Ascending aorta (tissue), 2 donors: ENCODE measurements at places on chromosomes 5 and 9. TPM values are rescaled to one million over a fixed set of nuclear protein-coding genes. Genes with fewer than 3 reads are reported as not detected.

The RIMOC1 gene
- total RNA-seq = 11.1 TPM

The THBS4 gene
- not detected for total RNA-seq

The RAB14 gene
- total RNA-seq = 18.2 TPM

DNA sequence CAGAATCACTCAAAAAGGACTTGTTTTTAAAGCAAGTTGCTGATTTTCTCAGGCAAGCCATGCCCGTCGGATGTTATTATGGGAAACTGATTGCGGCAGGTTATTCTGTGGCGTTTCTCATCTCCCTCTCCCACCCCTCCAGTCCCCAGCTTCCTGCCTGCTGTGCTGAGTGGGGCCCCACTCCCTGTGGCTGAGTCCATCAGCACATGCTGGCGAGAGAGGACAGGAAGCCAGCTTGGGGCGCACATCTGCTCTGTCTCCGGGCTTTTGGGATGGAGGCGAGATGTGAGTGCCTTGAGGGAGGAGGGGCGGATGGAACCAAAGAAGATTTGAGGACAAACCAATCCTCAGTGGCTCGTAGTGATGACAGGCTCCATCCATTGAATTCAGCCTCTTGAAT, 108.0 kb downstream of the DAPK1 start:
- peak; percentile 50 for DNase-seq

DNA sequence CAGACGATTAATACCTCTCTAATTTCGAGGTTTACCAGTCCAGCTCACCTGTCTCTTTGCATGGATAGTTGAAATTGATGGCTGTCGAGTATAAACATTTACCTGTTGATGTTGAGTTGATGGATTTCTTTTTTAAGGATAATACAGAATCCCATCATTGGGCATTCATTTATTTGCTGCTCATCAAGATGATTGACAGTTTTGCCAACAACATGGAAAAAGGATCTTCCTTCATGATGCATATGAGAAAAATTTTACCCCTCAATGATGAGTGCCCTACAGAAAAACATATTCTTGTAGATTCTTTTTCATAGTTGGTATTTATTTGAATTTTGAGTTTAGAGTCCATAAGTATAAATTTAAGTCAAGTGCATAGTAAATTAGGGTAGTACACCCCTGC, 59.2 kb downstream of the ZCCHC7 start:
- no peak for DNase-seq

GRCh38 chr9:111978616-111979015, 82.0 kb downstream of the UGCG start:
- DNase-seq = no peak

The WHRN gene
- total RNA-seq = 3.9 TPM
